Muscle of leg (tissue), 16 donors: ENCODE measurements at places on chromosomes 6 and 20. TPM values are rescaled to one million over a fixed set of nuclear protein-coding genes. Genes with fewer than 3 reads are reported as not detected.

DNA sequence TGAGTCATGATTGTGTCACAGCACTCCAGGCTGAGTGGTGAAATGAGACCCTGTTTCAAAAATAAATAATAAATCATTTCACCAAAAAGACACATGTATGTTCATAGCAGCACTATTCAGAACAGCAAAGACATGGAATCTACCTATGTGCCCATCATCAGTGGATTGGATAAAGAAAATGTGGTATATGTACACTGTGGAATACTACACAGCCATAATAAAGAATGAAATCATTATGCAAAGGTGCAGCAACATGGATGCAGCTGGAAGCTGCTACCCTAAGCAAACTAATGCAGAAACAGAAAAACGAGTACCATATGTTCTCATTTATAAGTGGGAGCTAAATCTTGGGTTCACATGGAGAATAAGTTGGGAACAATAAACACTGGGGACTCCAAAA lies 33.1 kb downstream of the ZNF451 start:
- no peak for DNase-seq

DNA sequence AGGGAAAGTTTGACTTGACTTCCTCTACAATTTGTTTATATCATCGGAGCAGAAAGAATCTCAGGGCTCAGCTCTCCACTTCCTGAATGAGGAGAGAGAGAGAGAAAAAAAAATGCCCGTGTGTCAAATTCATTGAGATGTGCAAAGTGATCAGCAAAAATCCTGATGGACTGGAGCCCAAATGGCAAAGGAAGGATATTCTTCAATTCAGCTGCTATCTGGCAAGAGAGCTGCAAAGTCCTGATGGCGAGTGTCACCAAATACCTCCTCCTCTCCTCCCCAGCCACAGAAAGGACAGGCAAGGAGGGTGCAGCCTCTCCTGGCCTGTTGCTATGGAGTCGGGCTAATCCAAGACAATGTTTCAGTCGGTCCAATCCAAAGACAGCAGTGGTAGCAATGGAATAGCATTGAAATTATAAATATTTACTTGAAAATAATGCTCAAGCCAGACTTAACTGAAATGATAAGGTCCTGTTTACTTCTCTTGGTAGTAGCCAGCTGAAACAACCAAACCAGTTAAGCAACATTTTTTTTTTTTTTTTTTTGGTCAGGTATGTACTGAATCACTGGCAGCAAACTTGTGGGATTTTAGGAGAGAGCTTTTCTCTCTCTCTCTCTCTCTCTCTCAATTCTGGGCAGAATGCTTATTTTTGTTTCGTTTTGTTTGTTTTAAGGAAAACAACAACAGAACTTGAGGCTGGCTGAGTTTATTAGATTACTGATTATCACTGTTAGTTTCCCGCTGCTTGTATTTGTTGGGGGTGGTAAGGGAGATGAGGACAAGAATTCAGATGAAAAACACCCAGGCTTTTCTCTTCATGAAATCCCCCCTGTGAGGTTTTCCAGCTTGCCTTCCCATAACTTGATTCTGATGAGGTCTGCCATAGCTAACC lies 204.2 kb downstream of the BCAS1 start:
- DNase-seq = peak; percentile 94

- no peak for DNase-seq
Measured at GRCh38 chr20:53492212-53492611, 101.4 kb downstream of the ZNF217 start.

GRCh38 chr20:25297141-25297905 lies 49.4 kb downstream of the PYGB start:
- DNase-seq = peak; percentile 37

DNA sequence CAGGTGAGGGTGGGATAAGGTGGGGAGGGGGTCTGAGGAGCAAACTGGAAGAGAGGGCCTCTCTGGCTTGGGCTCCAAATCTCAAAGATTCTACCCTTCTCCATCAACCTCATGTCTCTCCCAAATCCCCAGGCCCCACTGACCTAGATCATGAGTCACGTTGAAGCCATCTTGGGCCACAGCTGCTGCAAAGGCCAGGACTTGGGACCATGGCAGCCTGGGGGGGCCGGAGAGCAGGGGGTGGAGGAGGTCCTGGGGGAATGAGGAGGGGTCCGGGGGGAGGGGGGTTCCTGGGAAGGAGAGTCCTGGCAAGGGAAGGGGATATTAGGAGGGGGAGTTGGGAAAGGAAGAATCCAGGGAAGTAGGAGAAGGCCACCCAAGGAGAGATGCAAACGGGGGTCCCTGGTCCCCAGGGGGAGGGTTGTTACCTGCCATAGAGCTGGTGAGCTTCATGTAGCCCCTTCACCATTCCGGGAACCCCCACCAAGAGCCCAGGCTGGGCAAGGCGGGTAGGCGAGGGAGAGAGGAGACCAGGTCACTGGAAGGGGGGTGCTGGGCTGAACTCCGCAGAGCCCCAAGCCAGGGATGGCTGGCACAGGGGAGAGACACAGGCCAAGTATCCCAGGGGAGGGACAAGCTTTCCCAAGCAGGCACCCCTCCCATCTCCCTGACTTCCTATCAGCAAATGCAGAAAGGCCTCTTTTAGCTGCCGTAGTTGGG lies 12.7 kb downstream of the GGT7 start:
- no peak for DNase-seq

DNA sequence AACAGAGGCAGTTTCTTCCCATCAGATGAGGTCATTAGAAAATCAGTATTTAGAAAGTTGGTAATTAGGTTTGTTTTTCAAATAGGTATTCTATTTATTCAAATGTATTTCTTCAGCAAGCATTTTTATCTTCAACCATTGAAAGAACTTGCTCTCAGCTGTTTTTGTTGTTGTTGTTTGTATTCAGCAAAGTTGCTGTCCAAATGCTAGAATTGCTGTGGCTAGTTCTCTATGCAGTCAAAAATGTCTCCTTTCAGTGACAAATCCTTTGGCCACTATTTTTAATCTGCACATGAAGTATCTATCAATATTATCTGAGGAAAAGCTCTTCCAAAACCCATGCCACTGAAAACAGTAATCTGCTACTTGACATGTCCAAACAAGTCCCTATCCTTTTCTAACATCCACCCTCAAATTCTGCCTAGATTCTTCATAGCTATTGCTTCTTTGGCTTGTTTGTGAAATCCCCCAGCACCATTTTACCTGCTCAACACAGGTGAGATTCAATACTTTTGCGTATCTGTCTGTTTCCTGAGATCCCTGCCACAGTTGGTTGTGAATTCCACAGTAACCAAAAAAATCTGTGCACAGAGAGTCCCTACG lies 1005.4 kb downstream of the GRIK2 start:
- no peak for DNase-seq

The DAAM2 gene
- 25.8 TPM for total RNA-seq

GRCh38 chr6:169162249-169162648 lies 91.4 kb downstream of the THBS2 start:
- DNase-seq = no peak

DNA sequence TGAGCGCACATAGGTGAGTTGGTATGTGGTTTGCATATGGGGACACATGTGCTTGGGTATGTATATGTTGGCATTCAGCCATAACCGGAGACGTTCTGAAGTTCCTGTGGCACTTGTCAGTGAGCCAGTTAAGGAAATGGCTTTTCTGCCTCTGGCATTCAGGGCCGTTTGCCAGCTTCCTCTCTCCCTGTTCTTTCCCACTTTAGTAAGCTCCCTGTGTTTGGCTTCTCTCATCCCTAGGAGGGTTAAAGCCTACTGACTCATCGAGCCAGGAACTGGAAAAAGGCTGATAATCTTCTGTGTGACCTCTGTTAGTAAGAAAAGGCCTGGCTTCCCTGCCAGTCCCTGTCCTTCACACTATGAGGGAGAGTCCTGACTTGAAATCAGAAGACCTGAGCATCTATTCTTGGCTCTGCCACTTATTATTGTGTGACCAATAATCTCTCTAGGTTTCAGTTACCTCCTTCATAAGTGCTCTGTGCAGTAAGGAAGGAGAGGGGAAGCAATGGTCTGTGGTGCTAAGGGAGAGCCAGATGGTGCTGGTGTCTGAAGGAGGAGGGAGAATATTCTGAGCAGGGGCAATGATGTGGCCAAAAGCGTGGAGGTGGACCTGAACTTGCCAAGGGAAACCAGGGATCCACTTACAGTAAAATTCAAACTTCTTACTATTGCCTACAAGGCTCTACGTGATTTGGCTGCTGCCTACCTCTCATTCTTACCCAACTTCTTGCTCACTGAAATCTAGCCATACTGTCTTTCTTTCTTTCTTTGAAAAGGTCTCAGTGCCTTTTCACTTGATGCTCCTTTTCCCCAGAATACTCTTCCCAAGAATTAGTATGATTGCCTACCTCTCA lies 31.4 kb downstream of the ACSS2 start:
- peak; percentile 60 for DNase-seq

DNA sequence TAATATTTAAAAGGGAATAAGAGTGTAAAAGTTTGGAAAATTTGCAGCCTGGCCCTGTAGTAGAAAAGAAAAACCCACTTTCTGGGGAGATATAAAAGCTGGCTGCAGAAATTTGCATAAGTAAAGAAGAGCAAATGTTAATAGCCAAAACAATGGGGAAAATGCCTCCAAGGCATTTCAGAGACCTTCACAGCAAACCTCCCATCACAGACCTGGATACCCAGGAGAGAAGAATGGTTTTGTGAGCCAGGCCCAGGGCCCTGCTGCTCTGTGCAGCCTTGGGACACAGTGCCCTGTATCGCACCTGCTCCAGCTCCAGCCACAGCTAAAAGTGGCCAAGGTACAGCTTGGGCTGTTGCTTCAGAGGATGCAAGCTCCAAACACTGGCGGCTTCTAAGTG lies 113.8 kb downstream of the BTBD9 start:
- no peak for DNase-seq

DNA sequence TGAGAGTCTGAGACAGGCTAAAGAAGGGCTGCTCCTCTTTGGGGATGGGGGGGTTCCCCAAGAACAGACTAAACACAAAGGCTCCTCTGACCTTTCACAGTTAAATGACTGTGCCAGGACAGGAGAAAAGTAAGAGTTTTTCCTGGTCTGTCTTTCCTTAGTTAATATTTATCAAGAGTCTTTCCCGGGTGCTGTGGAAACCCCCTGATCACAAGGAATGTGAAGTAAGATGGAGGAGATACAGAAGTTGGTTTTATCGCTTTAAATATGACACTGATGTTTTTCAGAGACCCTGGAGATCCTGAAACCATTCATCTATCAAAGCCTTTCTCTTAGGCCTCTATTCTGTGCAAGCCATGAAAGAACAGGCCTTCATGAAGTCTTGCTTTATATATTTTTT lies 105.8 kb downstream of the RNF144B start:
- no peak for DNase-seq

GRCh38 chr20:58403272-58403671 lies 14.2 kb downstream of the VAPB start:
- no peak for DNase-seq

- no peak for DNase-seq
Measured at GRCh38 chr6:50891290-50891689, 72.6 kb downstream of the TFAP2B start.

GRCh38 chr6:16564436-16564835 lies 196.8 kb downstream of the ATXN1 start:
- DNase-seq = peak; percentile 42

The MOXD1 gene
- 3.1 TPM for total RNA-seq

The RGL2 gene
- total RNA-seq = 28.4 TPM

- peak; percentile 71 for DNase-seq
Measured at GRCh38 chr6:43368259-43369160, 937 bp downstream of the ZNF318 start.

DNA sequence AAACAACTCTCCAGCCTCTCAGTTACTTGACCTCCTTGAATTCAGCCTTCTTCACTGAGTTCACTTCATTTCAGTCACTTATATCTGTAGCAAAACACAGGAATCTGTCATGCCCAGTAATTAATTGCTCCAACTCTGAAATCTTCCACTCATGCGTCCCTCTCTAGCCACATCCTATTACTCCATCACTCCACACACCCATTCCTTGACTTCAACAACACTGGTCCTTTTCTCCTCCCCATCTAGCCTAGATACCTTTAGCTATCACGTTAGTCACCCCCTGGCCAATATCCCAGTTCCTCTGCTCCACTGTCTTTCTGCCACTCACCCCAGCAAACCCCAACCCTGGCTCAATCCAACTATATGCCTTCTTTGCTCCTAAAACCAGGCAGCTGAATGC lies 7.7 kb downstream of the ZHX3 start:
- no peak for DNase-seq

DNA sequence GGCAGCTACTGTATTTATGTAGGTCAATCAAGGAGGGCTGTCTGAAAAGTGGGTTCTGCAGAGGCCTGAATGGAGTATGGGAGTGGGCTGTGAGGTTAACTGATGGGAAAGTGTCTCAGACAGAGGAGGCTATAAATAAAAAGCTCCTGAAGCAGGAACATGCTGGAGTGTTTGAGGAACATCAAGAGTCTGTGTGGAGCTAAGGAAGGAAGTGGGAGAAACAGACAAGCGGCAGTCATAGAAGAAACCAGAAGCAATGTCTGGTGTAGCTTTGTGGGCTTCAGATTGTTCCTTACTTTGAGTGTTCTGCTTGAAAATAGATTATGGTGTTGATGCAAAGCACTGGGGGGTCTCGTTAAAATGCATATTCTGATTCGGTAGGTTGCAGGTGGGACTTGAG lies 101.5 kb upstream of the OGFRL1 start:
- peak; percentile 32 for DNase-seq

- no peak for DNase-seq
Measured at GRCh38 chr20:31602779-31603441, 2.2 kb upstream of the ID1 start.

The ARMH2 gene
- total RNA-seq = not detected

DNA sequence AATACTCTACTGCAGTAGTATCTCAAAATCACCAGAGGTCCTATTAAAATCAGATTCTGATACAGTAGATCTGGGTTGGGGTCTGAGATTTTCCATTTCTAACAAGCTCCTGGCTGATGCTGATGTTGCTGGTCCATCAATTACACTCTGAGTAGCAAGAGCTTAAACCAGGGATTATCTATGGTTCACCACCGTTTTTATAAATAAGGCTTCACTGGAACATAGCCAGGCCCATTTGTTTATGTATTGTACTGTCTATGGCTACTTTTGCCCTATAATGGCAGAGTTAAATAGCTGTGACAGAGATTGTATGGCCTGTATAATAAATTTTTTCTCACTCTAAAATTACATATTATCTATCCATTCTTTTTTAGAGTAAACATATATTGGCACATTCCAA lies 53.0 kb downstream of the NUDT3 start:
- DNase-seq = no peak

The ADTRP gene
- total RNA-seq = 0.22 TPM

GRCh38 chr6:118810420-118811027 lies 83.4 kb upstream of the ASF1A start:
- no peak for DNase-seq

The SIRPD gene
- total RNA-seq = not detected

DNA sequence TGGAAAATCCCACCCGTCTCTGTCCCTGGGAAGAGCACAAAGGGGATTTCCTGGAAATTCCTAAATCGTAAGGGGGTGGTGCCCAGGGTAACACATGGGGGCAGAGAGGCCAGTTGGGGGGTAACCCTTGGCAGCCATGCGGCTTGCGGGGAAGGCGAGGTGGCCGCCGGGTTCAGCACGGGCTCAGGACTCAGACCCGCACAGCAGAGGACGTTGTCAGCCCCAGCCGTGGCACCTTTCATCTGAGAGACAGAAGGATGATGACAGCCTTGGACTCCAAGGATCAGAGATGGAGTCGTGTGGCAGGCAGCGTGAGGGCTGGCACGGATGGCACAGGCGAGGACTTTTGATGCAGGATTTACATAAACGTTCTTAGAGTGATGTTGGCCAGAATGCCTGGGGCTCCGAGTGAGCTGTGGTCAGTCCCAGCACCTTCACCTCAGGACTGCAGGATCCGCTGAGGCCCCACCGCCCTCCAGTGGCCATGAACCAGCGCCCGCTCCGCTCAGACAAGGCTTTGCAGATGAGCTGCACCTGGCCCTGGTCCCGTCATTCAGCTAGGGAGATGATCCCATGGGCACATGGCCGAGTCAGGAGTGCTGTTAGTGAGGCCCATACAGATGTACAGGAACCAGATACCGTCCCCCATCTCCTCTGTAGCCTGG lies 190.3 kb downstream of the TAF4 start:
- no peak for DNase-seq
